ENCODE measurements at places on chromosomes 3 and 15.

DNA sequence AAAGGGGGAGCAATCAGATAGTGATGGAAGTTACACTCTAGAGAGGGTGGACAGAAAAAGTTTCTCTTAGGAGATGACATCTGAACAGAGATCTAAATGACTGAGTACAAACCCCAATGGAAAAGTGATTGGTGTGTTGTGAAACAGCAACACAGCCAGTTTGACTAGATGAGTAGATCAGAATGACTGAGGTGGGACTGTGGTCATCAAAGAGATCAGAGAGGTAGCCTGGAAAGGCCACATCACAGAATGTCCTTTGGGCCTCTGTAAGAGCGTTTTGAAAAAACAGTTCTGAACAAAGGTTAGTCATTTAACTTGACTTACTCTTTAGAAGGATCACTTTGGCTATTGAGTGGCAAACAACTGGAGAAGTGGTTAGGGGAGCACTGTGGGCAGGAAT, 10.6 kb downstream of the LRRC58 start:
- DNase-seq = no peak

GRCh38 chr15:57637846-57638245, 46.1 kb downstream of the MYZAP start:
- DNase-seq = no peak

- DNase-seq = peak; percentile 39
These were observed at the start of gene ARMC8 for GRCh38 chr3:138187296-138188012. ARMC8 (plus strand) TSS chr3:138187301; CDS start chr3:138187555, 254 bp downstream.

GRCh38 chr3:52809662-52810377, 15.2 kb downstream of the ITIH3 start:
- no peak for DNase-seq

DNA sequence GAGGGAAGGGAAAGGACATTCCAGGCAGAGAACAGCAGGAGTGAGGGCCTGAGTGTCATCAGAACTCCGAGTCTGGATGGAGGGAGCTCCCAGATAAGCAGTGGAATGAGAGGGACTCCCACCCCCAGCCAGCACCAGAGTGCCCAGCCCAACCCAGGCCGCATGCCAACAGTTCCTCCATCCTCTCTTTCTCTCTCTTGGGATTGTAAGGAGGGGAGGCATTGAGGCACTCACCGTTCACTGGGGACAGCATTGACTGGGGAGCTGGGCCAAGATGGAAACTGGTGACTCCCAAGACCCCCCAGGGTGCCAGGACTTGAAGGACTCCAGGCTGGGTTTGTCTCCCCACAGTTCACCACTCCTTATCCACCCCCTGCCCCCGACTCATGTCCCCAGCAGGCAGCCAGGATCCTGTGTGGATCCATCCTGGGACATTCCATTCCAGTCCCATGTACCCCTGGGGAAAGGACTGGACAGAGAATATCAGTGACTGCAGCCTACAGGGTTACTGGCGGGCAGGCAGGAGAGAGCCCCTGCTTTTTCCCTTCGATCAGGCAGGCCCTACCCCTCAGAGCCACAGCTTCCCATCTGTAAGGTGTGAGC, 15.7 kb downstream of the PTH1R start:
- no peak for DNase-seq

GRCh38 chr3:69342074-69342473, 43.8 kb downstream of the FRMD4B start:
- no peak for DNase-seq

DNA sequence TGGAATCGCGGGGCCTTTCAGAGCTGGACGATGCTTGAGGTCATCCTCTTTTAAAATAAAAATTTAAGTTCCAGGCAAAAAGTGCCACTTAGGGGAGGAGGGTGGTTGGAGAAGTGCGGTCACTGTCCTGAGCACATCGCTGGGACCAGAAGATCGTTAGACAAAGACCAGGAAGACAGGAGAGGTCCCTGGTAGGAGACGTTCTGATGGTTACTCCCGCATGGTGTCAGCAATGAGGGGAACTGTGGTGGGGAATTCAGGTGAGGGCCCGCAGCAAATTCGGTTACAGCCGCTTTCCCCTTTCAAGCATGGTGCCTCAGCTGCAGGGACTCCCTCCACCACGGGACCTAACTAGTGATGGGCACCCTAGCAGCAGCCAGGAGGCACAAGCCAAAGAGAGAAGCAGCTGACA, 1.0 kb upstream of the ISY1 start:
- peak; percentile 40 for DNase-seq

DNA sequence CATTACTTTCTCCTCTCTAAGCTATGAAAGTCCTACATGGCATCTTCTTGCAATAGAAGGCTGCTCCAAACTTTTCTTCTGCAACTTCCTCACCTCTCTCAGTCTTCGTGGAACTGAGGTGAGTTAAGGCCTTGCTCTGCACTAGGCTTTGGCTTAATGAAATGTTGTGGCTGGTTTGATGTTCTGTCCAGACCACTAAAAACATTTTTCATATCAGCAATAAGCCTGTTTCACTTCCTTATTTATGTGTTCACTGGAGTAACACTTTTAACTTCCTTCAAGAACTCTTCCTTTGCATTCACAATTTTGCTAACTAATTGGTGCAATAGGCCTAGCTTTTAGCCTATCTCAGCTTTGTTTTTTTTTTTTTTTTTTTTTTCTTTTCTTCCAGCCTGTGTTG, 335.3 kb upstream of the NECTIN3 start:
- DNase-seq = no peak

DNA sequence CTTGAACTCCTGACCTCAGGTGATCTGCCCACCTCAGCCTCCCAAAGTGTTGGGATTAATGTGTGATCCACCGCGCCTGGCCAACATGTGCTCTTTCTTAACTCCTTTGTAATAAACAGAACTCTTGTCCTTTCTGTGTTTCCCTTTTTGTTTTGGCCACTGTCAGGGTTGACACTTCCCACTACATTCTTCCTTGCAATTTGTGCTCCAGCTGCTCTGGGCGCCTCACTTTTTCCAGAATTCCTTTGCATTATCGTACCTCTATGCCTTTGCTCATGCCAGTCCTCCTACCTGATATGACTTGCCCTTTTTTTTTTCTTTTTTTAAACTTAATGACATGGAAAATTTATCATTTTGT, 38.8 kb upstream of the SMAD3 start:
- DNase-seq = no peak

- DNase-seq = no peak
These were observed 230.2 kb downstream of the GBE1 start for GRCh38 chr3:81531263-81531662.

GRCh38 chr15:75723847-75724660, 11.4 kb upstream of the CSPG4 start:
- peak; percentile 94 for DNase-seq

GRCh38 chr15:66789029-66790025, 87.3 kb downstream of the SMAD6 start:
- peak; percentile 60 for DNase-seq

GRCh38 chr15:48062148-48062872, 58.5 kb upstream of the SLC24A5 start:
- DNase-seq = peak; percentile 17

DNA sequence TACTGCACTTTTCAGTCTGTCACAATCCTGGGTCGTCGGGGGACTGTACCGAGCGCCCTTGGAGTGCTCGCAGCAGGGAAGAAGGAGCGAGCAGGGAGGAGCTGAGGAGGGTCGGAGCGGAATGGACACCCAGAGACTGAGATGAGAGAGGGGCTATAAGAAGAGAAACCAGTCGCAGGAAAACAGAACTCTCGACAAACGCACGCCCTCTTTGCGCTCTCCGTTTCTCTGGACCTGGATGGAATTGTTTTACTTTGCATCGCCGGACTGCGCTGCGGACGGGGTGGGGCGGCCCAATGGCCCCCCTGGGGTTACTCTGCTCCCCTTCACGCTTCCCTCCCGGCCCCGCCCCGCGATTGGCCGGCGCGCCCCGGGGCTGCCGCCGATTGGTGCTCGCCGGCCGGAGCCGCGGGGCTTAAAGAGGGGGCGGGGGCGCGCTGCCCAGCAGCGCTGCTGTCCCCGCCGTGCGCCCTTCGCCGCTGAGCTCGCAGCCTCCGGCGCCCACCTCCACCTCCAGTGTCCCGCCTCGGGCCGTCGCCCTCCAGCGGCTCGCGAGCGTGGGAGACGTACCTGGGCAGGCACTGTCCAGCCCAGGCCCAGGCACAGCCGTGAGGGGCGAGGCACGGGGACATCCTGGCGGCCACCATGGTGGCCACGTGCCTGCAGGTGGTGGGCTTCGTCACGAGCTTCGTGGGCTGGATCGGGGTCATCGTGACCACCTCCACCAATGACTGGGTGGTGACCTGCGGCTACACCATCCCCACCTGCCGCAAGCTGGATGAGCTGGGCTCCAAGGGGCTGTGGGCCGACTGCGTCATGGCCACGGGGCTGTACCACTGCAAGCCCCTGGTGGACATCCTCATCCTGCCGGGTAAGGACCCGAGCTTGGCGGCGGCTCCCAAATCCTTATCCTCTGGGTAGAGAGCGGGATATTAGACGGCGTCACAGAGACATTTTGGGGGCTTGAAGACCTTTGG, at the start of gene CLDN11:
Gene CLDN11 (plus strand): TSS at position 447 of the 977 bp plus-strand sequence. CDS start 199 bp downstream, at position 646.
- DNase-seq = no peak

DNA sequence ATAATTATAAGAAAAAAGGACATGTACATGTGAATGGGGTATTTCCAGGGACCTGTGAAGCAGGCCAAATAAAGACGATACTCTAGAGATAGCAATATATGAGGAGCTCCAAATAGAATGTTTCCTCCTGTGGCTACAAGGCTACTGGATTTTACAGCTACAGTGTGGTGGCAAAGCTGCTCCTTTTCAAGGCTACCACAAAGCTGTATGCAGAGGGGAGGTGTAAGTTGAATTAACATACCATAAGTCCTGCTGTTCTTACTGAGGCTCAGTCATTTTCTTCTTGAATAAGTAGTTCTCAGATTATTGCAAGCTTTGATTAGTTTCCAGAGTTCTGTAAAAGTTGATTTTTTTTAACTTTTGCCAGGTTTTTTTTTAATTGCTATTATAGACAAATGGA, 1184.6 kb upstream of the EPHA6 start:
- DNase-seq = no peak

DNA sequence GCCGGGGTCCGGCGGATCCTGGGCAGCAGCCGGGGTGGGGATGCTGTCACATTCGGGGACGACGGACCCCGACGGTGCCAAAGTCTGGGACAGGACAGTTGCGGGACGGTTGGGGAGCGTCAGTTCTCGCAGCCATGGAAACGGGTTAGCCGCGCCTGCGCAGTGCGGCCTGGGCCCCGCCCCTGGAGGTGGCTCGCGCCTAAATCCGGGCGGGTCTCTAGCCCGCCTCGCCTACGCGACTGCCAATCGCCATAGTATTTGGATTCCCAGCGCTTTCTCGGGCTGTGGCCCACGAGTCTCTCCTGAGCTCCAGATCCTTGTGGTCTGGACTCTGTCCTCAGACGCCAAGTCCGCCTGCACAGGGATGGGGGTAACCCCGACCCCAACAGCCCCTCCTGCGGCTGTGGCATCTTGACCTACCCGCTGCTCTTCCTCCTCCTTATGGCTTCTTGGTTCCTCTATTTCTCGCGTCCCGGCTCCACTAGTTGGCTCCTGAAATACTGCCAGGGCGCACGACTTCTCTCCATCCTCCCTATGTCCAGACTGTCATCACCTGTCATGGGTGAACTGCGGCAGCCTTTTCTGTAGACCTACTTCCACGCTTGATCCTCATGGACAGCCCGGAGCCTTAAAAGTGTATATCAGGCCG, at the start of gene ZMYND10:
Gene ZMYND10 (minus strand): TSS at position 147 of the 649 bp plus-strand sequence. CDS start 153 bp downstream, outside the sequence.
- DNase-seq = peak; percentile 45

GRCh38 chr3:110933821-110934426, 137.7 kb upstream of the NECTIN3 start:
- DNase-seq = peak; percentile 22

- no peak for DNase-seq
These were observed 24.3 kb downstream of the ZDHHC19 start for GRCh38 chr3:196186651-196187573.

DNA sequence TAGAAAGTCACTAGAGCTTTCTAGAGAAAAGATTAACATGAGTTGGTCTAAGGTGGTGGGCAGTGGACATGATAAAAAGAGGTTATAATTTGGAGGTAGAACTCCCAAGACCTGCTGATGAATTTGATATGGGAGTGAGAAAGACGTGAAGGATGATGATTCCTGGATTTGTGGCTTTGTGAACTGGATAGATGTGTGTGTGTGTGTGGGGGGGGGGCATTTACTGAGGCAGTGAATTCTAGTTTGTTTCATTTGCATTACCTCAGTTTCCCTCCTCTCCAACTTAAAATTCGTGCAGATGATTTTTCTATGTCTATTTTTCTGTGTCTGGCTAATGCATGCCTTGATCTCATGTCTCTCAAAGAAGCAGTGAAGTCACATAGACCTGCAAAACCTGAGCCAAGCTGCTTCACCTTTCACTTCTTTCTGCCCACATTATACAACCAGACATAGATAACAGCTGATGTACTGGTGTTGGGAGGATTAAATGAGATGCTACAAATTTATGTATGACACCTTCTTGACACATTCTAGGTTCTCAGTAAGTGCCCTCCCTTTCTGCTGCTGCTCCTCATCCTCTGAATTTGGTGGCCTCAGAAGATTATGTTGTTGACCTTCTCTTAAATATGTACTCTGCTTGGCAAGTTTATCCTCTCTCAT, 9.9 kb downstream of the AHSG start:
- no peak for DNase-seq

GRCh38 chr3:106403371-106404145, 534.7 kb upstream of the CBLB start:
- no peak for DNase-seq

DNA sequence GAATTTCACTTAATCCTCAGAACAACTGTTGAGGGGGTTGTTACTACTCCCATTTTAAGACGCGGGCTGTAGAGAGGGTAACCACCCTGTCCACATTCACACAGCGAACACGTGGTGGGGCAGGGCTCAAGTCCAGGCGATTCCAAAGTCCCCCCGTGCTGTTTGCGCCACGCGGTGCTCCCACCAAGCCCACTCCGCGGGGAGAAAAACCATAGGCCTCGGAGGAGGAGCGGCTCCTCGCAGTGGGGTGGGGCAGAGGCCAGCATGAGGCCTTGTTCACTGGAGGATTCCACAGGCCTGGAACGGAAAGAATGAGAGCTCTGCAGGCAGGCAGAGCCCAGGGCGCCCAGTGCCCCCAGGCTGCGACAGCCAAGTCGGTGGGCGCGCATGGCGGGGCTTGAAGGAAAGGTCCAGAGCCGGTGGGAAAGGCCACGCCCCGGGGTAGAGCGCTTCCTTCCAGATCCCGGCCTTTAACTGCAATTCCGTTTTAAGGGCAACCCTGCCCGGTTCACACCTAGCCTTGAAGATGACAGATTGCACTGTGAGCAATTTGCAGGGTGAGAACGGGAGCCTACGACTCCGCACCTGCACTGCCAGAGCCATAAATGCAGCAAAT, 161.8 kb upstream of the TBL1XR1 start:
- no peak for DNase-seq

- no peak for DNase-seq
These were observed 45.5 kb downstream of the SYN2 start for GRCh38 chr3:12049675-12050074.

Measured in HFFc6 (cell line).